ENCODE measurements at places on chromosomes 5 and 9.

DNA sequence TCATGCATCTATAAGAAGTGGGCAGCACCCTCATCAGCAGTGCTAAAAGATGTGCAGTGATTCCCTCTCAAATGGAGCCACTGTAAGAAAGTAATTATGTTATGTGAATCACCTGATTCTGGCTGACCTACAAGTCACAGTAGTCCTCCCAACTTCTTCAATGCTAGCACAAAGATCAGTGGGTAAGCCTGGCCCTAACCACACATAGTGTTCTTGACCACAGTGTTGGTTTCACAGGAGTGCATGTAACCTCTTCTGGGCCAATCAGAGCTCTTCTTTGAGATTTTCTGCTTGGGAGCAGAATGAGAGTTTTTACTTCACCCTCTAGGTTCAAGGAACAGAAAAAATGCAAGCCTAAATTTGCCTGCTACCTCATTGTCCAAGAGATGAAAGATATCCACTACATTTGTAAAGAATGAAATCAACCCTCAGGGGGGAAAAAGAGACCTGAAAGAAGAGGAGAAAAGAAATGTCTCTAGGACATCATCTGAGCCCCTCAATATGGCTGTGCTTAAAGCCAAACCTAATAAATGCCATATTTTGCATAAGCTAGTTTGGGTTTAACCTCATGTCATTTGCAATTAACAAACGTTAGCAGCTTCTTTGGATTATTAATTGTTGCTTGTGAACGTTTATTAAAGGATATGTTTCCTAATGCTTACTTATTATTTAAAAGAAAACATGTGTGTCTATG lies 65.3 kb upstream of the ADRB2 start:
- no peak for DNase-seq

DNA sequence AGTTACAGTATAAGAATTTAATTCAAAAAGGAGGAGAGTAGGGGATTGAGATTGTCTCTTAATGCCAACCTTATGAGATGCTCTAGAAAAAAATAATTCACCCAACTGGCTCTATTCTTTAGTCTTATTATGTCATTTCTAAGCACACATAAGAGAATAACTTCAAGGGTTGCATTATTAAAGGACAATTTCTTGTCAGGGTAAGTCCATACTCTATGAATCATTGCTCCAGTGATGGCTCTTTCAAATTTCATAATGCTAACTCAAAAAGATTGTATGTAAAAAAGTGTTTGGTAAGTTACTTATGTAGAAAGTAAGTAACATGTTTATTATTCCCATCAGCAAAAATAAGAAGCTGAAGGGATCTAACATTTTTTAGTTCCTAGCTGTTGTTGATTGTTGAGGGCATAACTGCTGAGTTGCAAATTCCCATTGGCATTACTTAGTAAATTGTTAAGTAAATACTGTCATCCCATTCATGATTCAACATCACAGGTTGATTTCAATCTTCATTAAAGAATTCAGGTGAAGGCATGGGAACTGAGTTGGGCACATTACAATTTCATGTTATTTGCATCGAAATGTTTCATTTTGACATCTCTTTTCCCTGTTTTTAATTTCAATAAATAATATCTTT lies 28.6 kb downstream of the ALDH1A1 start:
- DNase-seq = no peak

- no peak for DNase-seq
Measured at GRCh38 chr9:78542491-78543181, 245.7 kb downstream of the PSAT1 start.

DNA sequence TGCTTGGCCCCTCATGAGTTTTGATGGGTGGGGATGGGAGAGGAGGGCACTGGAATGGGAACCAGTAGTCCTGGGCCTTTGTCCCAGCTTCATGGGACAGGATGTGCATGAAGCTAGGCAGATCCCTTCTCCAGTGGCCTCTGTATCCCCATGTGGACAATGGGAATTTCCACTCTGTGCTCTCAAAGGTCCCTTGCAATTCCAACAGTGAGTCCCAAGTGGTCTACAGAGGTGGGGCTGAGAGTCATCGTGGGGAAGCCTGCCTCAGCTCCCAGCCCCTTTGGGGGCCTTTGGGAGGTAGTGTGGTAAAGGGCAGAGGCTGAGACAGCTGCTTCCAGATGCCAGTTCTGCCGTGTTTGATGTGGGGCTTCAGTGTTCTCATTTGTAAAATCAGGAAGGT lies 1.9 kb upstream of the PHYHD1 start:
- DNase-seq = no peak

DNA sequence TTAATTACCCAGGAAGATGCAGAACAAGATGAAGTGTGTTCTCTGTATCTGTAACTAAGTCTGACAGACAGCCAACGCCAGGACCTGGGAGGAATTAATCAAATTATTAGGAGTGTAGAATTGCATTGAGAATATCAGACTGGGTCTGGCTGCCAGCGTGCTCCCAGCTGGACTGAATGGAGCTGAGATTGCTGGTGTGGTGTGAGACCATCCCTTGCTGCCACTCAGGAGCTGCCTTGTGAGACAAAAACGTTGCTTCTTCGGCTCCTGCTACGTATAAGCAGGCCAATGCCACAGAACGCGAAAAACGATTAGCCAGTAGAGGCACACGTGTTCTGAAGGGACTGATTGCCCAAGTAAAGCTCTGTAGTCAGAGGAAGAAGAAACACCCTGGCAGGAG lies 66.8 kb downstream of the AMBP start:
- no peak for DNase-seq

- no peak for DNase-seq
Measured at GRCh38 chr5:39441838-39442237, 17.1 kb upstream of the DAB2 start.

DNA sequence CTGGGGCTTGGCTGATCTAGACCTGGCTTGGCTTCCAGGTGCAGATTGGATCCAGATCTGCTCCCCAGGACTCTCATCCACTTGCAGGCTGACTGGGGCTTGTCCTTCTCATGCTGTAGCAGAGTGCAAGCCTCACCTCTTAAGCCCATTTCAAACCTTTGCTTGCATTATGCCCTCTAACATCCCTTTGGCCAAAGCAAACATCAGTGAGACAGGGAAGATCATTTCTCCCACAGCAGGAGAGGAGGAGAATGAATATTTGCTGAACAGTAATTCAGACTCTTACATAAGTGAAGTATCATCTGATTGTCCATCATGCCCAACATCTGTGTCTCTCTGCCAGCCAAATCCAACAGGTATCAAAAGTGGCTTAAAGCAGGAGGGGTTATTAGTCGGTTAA lies 194.9 kb downstream of the C9orf152 start:
- no peak for DNase-seq

GRCh38 chr9:136007934-136008692 lies 46.9 kb upstream of the UBAC1 start:
- DNase-seq = no peak

DNA sequence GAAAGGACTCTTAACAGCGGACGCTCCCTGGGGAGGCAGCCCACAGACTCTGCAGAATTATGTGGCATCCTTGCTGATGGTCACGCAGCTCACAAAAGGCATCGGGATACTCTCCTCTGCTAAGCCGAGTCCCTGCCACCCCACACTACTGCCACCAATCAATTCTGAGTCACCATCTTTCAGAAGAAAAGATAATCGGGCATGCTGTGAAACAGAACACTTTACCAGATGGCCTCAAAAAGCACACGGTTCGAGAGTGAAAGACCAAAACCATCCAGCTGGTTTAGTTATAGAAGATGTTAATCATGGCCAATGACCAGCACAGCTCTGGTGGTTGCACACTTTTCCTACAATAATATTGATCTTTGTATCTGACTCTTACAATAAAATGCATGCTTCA lies 136.3 kb downstream of the MYO10 start:
- no peak for DNase-seq

DNA sequence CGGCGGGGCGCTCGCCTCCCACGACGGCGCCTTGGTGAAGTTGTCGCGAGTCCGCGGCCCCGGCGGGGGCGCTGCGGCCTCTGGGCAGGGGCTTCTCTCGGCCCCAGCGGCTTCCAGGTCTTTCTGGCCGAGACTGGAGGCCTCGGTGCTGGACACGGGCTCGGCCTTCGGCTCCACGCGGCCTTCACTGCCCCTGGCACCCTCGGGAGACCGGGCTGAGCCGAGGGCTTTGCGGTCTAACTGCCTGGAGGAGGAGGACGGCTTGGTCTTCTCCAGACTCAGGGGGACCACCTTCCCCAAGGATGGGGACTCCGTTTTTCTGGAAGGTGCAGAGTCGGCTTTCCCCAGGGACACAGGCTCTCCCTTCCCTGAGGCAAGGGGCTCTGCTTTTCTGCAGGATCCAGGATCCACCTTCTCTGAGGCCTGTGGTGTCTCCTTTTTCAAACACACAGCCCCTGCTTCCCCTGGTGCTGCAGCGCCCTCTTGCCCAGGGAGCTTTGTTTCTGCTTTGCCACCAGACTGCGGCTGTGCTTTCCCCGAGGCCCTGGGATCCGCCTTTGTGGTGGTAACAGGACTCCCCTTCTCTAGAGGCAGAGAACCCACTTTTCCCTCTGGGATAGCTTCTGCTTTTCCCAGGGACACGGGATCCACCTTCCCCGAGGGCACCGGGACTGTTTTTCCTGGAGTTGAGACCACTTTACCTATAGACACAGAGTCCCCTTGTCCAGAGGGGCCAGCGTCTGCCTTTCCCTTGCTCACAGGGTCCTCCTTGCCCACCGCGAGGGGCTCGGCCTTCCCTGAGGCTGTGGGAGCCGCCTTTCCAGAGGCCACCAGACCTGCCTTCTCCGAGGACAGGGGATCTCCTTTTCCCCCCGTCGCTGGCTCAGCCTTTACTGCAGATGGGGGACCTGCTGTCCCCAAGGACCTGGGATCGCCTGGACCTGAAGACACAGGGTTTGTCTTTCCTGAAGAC lies 12.3 kb downstream of the GPRIN1 start:
- no peak for DNase-seq

GRCh38 chr5:149211566-149211965 lies 60.1 kb upstream of the AFAP1L1 start:
- DNase-seq = no peak

- DNase-seq = no peak
Measured at GRCh38 chr5:122078116-122079110, at the start of gene LOX. Gene LOX, minus strand, starts transcription at chr5:122078259. Its CDS starts 274 bp downstream, at chr5:122077985.

DNA sequence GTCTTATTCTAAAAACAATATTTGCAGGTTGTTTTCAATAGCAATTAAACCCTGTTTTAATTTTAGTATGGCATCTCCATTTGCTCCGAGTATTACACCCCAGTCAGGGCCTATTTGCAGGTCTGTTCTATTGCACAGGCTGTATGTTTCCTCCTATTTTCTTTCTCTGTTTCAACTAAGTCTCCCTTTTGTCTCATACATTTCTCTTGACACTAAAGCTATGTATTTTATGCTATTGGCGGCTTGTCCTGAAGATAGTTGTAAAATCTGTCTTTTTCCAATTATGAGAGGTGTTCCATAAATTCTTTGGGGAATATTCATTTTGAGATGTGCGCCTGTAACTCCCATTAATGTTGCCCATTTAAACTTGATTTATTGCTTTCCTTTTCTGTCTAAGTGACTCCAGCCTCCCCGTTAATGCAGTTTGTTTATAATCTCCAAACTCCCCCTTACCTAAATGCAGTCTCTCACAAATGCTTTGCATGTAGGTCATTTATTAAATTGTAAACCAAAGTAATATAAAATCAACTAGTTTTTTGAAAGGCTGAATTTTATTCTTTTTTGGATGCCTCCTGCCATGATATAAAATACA lies 262.4 kb downstream of the CDH12 start:
- no peak for DNase-seq

- no peak for DNase-seq
Measured at GRCh38 chr9:135779571-135779970, 77.6 kb downstream of the KCNT1 start.

GRCh38 chr5:181282874-181283273 lies 21.9 kb upstream of the TRIM52 start:
- DNase-seq = no peak

GRCh38 chr5:95331358-95331757 lies 46.5 kb upstream of the MCTP1 start:
- DNase-seq = no peak

GRCh38 chr9:2260417-2261306 lies 245.5 kb downstream of the SMARCA2 start:
- DNase-seq = no peak

DNA sequence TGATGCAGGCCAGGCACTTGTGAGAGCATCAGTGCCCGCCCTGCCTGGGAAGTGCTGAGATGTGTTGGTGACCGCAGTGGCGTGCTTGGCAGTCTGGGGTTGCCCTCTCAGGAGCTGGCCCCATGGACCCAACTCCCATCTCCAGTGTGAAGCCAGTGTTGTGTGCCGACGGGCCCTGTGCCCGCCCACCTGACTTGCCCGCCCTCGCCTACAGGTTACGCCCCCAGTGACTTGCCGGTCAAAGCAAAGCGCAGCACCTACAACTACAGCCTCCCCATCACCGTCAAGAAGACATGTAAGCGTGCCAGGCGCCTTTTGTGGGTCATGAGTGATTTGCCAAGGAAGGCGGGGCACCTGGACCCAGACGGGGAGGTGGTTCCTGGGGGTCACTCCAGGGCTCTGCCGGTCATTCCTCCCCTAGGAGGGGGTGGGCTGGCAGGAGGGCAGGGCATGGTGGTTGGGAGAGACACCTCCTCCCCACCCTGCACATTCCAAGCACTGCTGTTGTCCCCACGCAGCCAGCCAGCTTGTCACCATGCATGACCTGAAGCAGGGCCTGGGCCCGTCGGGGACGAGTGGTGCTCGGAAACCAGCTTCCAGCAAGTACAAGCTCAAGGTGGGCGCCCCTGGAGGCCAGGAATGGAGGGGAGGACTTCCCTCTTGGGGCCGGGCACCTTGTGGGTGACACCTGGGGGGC lies 7.4 kb upstream of the CEL start:
- DNase-seq = no peak

- DNase-seq = no peak
Measured at GRCh38 chr5:69497006-69497520, 4.5 kb downstream of the OCLN start.

- no peak for DNase-seq
Measured at GRCh38 chr5:138064526-138064925, 19.3 kb upstream of the WNT8A start.

DNA sequence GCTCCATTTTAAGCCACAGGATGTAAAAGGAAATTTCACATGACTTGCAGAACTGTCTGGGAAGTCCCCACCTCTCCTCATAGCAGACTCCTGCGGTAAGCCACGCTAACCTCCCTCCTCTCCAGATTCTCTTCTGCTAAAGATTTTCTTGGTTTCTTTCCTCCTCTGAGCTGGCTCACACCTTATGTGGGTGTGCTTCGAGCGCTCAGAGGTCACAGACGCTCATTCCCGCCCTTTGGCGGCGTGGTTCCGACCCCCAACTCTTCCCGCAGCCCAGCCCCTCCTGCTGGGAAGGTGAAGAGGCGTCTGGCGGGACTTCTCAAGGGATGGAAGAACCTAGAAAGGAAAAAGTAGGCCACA lies 32.9 kb upstream of the CDK20 start:
- DNase-seq = no peak

- DNase-seq = no peak
Measured at GRCh38 chr5:60806591-60807243, 37.4 kb downstream of the ELOVL7 start.

DNA sequence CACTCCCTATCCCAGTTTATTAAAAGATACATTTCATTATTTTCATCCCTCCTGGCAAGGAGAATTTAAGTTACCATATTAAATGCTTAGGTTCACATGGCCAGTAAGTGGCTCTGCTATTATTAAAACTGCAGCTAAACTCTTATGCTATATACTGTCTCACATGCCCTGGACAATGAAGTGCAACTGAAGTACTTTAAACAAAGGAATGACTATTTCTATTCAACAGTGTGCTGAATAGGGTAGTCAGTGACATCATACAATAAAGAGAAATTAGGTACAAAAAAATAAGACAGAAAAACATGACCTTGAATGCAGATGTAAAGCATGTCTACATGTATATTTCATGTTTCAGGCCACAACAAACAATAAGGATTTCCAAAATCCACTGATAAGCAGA lies 282.6 kb upstream of the SMC2 start:
- DNase-seq = no peak

GRCh38 chr5:180169248-180170105 lies 39.5 kb downstream of the RASGEF1C start:
- DNase-seq = no peak
